ENCODE measurements at places on chromosomes 1 and 21.

- DNase-seq = no peak
Measured at GRCh38 chr1:172946814-172947507, 103.8 kb downstream of the TNFSF18 start.

DNA sequence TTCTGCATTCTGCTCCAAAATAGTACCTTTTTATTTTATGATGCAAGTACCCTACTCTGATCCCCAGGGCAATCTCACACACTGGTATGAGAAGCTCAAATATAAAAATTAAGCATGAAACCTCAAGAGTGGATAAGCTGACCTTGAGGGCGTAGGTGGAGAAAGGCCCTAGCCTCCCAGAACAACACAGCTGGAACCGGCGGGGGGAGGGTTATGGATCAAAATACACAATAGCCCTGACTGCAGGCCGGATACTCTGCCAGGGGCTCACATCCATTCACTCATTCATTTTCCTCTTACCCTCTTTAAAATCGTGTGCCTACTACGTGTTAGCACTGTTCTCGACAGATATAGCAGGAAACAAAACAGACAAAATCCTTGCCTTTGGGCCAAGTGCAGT lies 32.8 kb upstream of the ECE1 start:
- DNase-seq = no peak

- no peak for DNase-seq
Measured at GRCh38 chr1:65605621-65606020, 185.2 kb downstream of the LEPR start.

DNA sequence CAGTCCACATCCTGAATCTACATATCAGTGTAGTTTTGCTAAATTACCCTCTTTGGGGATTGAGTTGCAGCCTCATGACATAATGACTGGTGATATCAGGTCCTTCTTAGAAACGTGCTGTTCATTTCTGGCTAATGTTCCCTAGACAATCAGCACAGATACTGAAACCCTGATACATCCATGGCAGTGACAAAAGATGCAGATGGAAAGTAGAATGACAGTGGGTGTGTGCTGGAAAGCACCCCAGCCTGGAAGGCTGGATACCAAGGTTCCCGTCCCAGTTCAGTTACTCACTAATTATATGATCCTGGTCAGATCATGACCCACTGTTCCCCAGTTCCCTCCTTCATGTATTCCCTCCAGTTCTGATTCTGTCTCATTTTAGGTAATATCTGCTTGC lies 198.2 kb upstream of the FGGY start:
- DNase-seq = no peak

GRCh38 chr1:233261206-233261605 lies 34.3 kb downstream of the PCNX2 start:
- no peak for DNase-seq

DNA sequence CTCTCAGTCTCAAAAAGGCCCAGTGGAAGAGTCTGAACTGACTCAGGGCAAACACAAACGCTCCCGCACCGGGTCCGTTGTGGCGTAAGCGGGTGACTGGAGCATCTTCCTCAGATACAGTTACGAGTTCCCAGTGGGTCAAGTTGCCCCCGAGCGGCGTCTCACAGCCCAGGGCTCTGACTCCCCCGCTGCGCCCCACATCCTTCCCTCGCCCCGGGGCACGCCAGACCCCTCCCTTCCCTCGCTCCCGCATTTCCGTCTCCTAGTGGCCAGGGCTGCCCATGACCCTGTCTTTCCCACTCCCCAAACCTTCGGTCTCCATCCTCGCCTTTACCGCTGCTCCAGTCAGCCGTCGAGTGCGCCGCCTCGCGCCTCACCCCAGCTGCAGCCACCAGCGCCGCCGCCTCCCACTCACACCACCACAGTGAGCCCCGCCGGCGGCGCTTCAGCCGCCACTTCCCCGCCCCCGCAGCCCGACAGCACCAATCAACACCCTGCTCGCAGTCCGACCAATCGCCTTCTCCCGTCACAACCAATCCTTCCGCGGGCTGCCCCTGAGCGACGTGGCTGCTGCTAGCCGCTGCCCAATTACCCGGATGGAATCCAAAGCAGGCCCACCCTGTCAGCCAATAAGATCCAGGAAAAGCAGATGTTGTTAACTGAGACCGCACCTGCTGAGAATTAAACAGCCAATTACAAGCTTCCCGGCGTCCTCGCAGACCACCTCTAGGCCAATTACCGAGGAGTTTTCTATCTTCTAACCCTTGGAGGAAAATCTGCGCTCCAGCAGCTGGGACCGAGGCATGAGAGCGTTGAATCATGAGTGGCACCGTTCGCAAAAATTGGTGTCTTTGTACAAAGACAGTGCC lies at the start of gene TDRKH:
TDRKH (minus strand) TSS at position 430 of the 869 bp plus-strand sequence. CDS start 7,478 bp downstream, outside the sequence.
- DNase-seq = peak; percentile 99

- DNase-seq = peak; percentile 86
Measured at GRCh38 chr1:20551945-20552727, at the start of gene FAM43B. FAM43B (plus strand) TSS chr1:20552573; CDS start chr1:20552974, 401 bp downstream.

- peak; percentile 83 for DNase-seq
Measured at GRCh38 chr1:202135221-202135721, 9.3 kb downstream of the ARL8A start.

DNA sequence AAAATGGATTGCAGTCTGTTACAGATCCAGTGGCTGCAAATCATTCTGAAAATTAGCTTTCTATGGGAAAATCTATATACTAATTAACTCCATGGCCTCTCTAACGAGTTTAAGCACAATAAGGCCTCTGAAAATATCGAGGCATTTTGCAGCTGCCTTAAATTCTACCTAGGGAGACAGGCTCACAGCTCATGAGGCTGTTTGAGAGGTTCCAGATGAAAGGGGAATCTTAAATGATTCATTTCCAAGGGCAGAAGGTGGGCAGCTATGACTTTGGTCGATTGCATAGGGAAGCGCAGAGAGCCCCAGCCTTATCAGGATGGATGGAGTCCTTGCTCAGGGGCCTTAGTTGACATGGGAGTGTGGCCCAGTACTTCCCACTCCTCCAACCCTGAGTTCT lies 216.8 kb upstream of the POU3F1 start:
- DNase-seq = no peak

GRCh38 chr1:227780101-227781044 lies 35.1 kb upstream of the PRSS38 start:
- DNase-seq = no peak

DNA sequence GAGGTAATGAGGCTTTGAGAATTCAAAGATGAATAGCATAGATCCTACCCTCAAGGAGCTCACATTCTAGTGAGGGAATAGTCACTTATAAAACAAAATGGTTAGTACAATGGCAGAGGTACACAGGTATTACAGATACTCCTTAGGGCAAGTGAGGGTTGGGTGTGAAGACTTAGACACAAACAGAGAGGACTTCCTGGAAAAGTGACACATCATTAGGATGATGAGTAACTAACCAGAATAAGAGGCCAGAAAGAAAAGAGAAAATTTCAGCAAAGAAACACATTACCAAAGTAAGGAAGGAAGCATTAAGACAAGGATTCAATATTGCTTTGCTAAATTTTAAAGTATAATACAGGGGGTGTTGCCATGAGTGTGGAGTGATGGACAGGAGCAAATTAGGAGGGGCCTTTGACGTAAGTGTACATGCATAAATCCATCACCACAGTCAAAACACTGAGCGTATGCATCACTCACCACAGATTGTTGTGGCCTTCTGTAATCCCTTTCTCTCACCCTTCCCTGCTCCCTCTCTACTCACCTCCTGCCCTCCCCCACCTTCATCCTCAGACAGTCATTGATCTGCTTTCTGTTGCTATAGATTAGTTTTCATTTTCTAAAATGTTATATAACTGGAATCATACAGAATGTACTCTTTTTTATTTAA lies 7.9 kb downstream of the CD53 start:
- DNase-seq = no peak

- no peak for DNase-seq
Measured at GRCh38 chr1:70907563-70908310, 139.9 kb downstream of the PTGER3 start.

DNA sequence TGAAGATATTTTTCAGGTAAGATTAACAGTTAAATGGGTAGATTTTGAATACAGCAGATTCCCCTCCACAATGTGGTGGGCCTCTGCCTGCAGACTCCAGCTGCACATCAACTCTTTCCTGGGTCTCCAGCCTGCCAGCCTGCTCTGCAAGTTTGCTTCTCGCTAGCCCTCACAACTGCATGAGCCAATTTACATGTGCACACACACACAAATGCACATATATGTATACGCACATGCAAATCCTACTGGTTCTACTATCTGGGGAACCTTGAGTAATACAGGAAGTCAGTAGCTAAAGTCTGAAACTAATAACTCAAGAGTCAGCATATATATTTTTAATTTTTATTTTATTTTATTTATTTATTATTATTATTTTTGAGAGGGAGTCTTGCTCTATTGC lies 34.8 kb upstream of the QSOX1 start:
- DNase-seq = no peak

DNA sequence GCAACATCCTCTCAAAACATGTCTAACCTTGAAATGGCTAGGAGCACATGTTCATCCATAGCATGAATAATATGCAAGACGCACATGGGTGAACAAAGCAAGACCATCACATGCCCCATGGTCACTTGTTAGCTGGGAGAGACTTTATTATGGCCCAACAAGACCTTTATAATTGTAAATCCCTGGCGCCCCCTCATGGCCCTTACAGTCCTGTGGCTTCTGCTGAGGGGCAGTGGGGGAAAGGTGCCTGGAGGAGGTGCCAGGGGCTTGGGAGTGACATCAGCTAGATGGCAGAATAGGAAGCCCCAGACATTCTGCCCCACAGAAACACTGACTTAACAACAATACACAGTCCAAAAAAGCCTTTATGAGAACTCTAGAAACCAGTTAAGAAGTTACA lies 51.7 kb downstream of the CSMD2 start:
- DNase-seq = peak; percentile 68

- no peak for DNase-seq
Measured at GRCh38 chr1:201591348-201591747, 52.4 kb downstream of the NAV1 start.

- DNase-seq = peak; percentile 88
Measured at GRCh38 chr1:186680245-186681061, at the start of gene PTGS2. PTGS2 (minus strand) TSS chr1:186680423; CDS start chr1:186680290, 133 bp downstream.

- DNase-seq = no peak
Measured at GRCh38 chr1:187566354-187566753, 737.6 kb downstream of the PLA2G4A start.

GRCh38 chr21:31710586-31710985 lies 21.3 kb downstream of the SCAF4 start:
- no peak for DNase-seq

DNA sequence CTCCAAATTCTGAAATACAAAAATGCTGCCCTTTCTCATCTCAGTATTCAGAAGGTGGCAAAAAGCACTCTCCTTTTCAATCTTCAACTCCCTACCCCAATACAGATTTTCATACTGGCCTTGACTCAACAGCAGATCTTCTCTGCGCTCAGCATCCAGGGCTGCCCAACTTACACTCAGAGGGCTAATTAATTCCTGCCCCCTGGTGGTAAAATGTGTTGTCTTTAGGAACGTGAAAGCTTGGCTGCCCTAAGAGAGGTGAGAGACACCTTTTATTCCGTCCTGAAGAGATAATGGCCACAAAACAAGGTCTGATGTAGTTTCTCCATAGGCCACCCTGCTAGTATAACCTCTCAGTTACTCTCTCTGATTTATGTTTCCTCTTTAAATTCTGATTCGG lies 25.0 kb downstream of the KRTAP24-1 start:
- peak; percentile 75 for DNase-seq

GRCh38 chr1:151728151-151729054 lies 7.1 kb downstream of the RIIAD1 start:
- DNase-seq = peak; percentile 23

DNA sequence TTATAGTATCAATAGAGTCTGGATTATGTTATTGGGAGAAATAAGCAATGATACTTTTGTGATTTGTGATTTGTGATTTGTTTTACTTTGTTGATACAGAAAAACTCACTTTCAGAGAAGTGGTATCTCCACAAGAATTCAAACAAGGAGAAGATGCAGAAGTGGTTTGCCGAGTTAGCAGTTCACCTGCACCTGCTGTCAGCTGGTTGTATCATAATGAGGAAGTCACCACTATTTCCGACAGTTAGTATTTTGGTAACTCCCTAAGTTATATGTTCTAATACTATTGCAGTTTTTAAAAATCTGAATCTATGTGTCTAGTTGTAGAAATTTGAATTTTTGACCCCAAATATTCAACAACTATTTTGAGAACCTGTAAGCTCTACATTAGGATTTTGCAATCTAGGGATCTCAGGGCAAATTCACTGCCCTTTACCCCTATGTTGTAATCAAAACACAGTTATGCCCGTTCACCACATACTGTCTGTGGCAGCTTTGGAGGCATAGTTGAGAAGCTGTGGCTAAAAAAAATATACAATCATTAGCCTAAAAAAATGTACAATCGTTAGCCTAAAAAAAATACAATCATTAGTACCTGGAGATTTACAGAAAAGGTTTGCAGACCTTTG lies 288.1 kb downstream of the NCAM2 start:
- DNase-seq = no peak

GRCh38 chr1:182716740-182717720 lies 32.6 kb upstream of the RGS8 start:
- no peak for DNase-seq

- DNase-seq = no peak
Measured at GRCh38 chr1:9280015-9280860, 12.5 kb upstream of the SPSB1 start.

GRCh38 chr1:30120245-30121000 lies 603.0 kb downstream of the MATN1 start:
- no peak for DNase-seq

DNA sequence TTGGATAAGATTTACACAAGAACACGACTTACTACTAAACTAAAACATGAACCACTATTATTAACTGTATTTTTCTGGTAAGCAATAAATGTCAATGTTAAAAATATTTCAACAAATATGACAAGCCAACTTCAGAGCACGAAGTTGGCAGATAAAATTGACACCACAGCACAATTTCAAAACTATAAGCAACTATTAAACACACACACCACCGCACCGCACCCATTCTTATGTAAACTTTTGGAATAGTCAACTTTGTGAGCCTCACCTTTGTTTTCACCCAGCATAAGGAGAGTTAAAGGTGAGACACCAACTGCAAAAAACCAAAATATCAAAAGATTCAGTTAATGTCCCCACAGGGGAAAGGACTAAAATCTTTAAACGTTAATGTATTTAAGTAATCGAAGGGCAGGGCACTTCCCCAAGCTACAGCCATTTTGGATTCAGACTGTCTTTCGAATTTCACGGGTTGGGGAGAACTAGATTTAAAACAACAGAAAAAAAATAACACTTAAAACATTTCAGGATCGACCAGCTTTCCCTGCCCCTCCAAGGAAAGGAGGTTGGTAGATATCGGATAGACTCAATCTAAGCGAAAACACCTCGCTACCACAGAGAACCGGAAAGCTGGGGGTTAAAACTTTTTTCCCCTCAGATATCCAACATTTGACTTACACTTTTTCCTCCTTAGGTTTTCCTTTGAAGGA lies 872 bp downstream of the GPBP1L1 start:
- DNase-seq = peak; percentile 9

GRCh38 chr21:26788790-26789189 lies 56.4 kb downstream of the ADAMTS1 start:
- DNase-seq = no peak

- DNase-seq = no peak
Measured at GRCh38 chr1:110393691-110394492, 3.1 kb upstream of the SLC16A4 start.

GRCh38 chr1:10663678-10664035 lies 132.8 kb downstream of the CASZ1 start:
- DNase-seq = peak; percentile 85

- no peak for DNase-seq
Measured at GRCh38 chr1:91779548-91780021, 106.4 kb downstream of the TGFBR3 start.
